ENCODE measurements at places on chromosomes 1 and 21.

- no peak for DNase-seq
These were observed 30.9 kb upstream of the NTMT2 start for GRCh38 chr1:170114906-170115305.

- DNase-seq = no peak
These were observed 52.2 kb downstream of the SDC3 start for GRCh38 chr1:30856260-30856790.

DNA sequence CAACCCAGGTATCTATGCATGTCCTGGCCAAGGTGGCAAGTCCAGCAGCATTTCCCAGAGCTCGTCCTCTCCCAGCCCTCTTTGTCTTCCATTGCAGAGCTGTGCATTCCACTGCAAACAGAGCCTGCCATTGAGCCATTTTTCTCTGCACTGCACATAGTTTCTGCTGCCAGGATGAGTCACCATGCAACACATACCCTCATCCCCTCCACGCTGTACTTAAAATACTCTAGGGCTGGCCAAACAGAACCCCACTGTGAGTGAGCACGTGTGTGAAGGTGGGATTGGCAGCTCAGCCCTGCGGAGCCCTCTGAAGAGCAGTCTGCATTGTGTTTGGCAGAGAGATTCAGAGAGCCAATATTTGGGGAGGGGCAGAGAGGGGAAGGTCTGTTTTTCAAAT lies 3.9 kb upstream of the ATP1B1 start:
- DNase-seq = no peak

DNA sequence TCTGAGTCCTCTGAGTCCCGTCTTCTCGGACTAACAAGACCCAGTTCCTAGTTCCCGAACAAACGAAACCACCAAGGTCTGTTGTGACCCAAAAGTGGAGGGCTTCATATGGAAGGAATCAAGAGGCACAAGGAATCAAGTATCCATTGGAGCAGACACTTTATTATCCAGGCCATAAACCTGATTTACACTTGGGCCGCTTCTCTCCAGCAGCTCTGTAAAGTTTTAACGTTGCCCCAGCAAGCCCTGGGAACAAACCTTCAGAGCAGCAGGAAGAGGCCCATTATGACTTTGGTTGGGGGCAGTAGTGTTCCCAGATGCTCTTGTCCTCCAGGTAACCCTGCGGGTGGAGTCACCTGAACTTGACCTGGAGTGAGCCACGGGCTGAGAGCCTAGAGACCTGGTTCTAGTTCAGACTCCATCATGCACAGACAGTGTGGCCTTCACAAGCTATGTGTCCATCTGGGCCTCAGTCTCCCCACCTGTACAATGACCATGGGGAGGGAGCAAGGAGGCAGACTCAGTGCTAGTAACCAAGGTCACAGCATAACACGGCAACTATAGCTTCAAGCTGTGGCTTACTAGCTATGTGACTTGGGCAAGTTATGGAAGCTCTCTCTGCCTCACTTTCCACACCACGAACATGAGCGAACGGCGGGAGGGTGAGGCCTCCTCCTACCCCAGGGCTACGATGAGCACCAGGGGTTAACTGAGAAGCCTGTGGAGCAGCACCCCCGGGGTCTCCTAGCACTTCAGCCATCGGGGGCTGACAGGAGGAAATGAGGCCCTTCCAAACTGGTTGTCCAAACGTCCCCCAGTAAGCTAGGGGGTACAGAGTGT lies 95.7 kb downstream of the GLIS1 start:
- DNase-seq = no peak

- no peak for DNase-seq
These were observed 356.3 kb downstream of the USP25 start for GRCh38 chr21:16086121-16086520.

DNA sequence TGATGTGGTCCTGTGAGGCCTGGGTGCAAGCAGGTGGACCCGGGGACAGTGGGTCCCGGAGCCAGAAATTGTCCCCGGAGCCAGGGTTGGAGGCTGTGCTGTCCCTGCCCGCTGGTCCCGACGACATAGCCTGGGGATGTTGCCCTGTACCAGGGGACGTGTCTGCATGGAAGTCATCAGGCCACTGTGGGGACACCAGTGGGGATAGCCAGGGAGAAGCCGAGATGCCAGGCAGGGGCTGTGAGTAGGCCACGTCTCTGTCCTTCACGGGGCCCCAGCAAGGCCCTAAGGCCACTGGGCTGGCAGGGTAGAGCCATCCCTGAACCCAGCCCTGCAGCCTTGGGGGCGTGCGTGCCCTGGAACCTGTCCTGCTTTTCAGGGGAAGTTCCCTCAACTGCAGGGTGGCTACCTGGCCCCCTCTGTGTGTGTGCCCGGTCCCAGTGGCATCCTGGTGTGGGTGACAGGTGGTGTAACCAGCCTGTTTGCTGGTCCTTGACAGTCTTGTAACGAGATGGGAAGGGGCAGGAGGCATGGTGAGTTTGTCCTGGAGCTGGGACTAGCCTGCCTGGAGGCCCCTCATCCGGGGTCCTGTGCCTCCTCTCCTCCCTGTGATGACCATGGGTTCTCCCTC lies 73.2 kb downstream of the OBSCN start:
- DNase-seq = no peak

DNA sequence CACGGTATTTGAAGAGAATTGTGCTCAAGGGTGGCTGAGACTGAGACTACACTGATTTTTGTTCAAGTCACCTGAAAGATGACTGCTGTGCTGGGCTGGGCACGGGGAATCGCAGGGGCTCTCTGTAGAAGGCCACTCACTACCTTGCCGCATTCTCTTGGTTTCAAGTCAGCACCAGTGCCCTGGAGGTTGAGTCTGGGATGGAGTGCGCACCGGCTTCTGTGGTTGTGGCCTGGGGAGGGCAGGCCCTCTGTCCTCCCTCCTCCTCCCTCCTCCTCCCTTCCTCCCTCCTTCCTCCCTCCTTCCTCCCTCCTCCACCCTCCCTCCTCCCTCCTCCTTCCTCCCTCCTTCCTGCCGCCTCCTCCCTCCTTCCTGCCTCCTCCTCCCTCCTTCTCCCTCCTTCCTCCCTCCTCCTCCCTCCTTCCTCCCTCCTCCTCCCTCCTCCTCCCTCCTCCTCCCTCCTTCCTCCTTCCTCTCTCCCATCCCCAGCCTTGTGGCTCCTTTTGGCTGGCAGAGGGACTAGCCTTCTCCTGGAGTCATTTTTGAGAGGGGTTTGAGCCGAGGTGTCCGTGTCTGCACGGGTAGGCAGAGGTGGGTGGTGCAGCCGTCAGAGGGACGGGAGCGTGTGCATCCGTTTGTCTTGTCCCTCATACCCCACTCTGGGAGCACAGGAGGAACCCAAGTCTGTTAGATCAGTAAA lies 9.5 kb downstream of the RER1 start:
- no peak for DNase-seq

GRCh38 chr1:6099297-6099696 lies 53.6 kb downstream of the KCNAB2 start:
- no peak for DNase-seq

GRCh38 chr1:88650676-88651418 lies 33.2 kb upstream of the PKN2 start:
- no peak for DNase-seq

GRCh38 chr1:162627662-162628296 lies 4.5 kb upstream of the DDR2 start:
- no peak for DNase-seq

DNA sequence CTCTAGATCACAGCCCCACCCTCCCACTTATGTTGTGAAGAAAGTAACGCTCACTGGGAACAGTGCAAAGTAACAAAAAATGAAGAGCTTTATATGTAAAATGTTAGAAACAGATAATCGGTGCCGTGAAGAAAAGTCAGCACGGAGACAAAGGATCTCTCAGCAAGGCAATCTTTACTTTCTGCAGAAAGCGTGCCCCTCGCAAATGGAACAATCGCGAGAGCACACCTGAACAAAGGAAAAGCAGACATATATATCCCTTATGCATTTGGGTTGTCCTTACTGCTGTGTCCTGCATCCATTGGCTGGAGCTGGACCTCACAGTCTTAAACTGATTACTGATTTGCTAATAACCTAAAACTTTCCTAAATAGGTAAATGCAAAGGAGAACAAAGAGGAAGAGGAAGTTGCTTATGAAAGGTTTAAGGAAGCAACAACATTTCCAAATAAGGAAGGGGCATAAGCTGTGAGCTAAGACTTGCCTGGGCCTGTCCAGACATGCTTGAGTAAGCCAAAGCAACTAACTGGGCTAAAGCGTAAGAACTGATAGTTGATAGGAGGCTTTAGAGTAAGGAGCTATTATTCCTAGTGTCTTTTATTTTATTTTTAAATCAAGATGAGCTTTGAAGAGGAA lies 89.7 kb downstream of the GTF2B start:
- DNase-seq = no peak

DNA sequence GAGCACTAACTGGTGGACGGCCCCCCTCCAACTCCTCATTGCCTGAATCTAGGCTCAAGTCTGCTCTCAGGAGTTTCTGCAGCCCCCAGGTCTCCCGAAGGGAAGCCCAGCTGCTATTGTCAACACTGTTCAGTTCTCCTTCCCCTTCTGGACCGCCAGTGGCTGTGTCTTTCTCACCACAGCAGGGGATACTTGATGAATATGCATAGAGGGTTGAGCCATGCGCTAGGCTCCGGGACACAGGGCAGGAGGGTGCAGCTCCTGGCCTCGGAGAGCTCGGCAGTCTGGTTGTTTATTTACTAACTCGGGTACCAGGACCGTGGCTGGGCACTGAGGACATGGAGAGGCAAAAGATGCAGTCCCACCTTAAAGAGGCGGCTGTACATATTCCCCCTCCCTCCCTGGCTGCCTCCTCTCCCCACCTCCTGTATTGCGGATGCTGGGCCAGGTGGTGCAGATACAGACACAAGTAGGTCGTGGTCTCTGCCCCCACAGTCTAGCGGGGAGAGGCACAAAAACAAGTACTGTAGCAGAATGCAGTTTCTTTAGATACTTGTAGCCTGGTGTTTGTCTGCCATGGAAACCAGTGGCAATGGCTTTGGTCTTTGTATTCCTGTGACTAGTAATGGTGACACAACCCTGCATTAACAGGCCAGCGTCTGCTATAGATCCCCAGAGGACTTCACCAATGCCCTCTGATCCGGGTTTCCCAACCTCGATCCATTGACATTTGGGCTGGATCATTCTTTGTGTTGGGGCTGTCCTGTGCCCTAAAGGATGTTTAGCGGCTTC lies 26.2 kb downstream of the ARHGEF10L start:
- no peak for DNase-seq

- DNase-seq = no peak
These were observed 5.6 kb upstream of the GPR25 start for GRCh38 chr1:200867018-200867811.

- DNase-seq = no peak
These were observed 320.3 kb downstream of the KIF26B start for GRCh38 chr1:245475126-245475525.

- no peak for DNase-seq
These were observed 356.6 kb downstream of the DSCAM start for GRCh38 chr21:40490408-40490807.

DNA sequence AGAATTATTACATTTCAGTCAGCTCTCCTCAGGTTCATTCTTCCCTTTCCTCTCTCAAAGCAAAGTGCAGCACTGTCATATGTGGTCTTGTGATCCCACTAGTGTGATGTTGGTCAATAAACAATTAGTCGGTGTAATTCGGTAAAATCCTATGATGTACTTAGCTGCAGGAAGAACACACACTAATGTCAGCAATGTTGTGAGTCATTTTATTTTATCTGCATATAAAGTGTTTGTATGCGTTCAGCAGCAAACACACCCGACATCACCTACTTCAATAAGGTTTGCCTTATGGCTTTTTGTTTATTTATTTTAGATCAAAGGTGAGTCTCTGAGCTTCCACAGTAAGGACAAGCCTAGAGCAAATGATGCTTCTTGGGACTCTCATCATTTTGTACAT lies 47.8 kb downstream of the PTPN14 start:
- no peak for DNase-seq

- no peak for DNase-seq
These were observed 170.6 kb downstream of the RUNX1 start for GRCh38 chr21:34878501-34878900.

GRCh38 chr1:218330043-218330623 lies 15.0 kb upstream of the TGFB2 start:
- no peak for DNase-seq

GRCh38 chr1:10856863-10857598 lies 60.6 kb upstream of the CASZ1 start:
- DNase-seq = no peak

- no peak for DNase-seq
These were observed 3.0 kb upstream of the RGS8 start for GRCh38 chr1:182687361-182687760.

- DNase-seq = no peak
These were observed 36.6 kb downstream of the DMRTB1 start for GRCh38 chr1:53495633-53496345.

DNA sequence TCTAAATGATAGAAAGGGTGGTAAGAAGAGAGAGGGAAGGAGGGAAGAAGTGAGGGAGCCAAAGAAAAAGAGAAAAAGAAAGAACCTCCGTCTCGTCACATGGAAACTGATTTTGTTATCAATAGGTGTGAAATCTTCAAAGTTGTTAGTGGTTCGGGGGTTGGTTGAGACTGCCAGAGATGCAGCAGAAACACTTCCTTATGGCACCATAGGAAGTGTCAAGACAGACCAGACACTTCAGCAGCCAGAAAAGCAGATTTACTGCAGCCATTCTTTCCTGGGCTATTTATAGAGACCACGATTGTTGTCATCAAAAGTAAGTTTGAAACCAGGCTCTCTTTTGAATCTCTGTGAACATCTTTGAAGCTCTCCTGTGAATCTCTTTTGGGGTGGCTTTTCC lies 150.5 kb downstream of the PLPPR5 start:
- no peak for DNase-seq

DNA sequence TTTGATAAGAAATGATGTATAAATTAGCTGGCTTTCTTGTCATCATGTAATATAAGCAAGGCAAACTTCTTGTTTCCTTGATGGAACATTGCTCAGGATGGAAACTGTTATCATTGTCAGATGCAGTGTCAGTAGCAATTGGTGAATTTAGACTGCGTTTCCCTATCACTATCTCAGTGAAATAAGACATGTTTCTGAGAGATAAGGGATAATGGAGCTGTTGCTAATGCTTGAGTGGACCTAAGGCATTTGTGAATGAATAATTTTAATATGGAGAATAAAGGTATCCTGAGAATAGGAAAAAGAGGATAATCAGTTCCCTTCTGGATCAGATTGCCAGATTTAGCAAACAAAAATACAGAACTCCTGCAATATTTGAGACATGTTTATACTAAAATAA lies 160.9 kb downstream of the HLX start:
- no peak for DNase-seq

DNA sequence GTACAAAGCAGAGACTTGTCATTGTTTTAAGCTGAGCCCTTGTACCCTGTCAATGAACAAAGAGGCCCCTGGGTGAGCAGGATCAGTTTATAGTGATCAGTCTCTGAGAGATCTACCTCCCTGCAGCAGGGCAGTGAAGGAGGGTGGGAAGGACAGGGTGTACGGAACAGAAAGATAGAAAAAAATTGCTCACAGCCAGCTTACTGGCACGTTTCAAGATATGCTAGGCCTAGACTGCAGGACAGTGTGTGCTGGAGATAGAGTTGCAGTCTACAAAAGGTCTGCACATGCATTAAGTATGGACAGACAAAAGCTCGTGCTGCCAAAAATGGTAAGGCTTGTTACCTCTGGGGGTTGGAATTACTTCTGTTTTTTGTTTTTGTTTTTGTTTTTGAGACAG lies 34.6 kb downstream of the OVAAL start:
- DNase-seq = no peak

All from GM12864 (cell line).